ENCODE measurements at places on chromosomes 2 and 18.

- DNase-seq: no peak
These were observed 19.6 kb upstream of the SEH1L start for GRCh38 chr18:12928206-12928605.

DNA sequence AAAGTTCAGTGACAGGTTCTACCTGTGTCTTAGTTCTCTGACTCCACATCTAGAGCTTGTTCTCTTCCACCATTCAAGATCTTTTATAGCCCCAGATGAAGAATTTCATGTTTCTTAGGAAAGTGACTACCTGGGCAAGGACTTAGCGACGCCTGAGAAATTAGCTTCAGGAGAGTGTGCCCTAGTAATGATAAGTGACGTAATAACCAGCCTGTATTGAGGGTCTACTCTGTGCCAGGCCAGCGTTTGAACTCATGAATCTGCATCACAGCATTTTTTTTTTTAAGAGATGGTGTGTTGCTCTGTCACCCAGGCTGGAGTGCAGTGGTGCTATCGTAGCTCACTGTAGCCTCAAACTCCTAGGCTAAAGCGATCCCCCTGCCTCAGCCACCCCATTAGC lies 51.8 kb downstream of the TCF7L1 start:
- DNase-seq: no peak

DNA sequence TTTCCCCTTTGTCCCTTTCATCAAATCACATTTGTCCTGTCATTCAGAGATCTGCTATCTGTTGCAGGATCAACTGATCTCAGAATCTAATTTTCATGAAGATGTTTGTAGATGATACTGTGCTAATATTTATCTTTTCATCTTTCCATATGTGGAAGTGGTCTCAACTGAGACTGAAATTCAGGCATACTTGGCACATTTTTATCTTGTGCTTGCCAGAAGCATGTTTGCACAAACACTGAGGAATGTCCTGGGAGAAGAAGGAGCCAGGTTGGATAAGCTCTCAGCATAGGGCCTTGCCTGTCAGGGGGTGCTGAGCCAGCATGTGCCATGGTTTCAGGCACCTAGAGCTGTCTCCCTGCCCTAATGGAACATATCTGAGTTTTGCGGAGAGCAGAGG lies 24.5 kb upstream of the MMADHC start:
- DNase-seq: no peak

DNA sequence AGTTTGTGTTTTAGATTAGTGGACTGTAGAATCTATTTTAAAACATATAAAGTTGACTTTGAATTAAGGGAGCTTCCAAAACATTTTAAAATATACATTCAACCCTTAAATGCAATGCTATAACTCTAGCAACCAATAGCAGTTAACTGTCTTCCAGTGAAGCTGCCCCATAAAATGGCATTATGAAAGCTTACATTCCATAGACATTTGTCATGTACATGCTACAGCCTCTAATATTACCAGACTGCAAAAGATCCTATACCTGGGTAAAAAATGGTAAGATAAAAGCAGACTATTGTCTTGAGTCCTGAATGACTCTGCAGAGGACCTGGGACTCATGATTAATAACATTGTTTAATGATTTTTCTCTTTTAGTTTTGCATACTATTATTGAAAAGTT lies 489.4 kb downstream of the LRP1B start:
- no peak for DNase-seq

- DNase-seq: no peak
These were observed 165.4 kb upstream of the ALPP start for GRCh38 chr2:232213176-232213575.

DNA sequence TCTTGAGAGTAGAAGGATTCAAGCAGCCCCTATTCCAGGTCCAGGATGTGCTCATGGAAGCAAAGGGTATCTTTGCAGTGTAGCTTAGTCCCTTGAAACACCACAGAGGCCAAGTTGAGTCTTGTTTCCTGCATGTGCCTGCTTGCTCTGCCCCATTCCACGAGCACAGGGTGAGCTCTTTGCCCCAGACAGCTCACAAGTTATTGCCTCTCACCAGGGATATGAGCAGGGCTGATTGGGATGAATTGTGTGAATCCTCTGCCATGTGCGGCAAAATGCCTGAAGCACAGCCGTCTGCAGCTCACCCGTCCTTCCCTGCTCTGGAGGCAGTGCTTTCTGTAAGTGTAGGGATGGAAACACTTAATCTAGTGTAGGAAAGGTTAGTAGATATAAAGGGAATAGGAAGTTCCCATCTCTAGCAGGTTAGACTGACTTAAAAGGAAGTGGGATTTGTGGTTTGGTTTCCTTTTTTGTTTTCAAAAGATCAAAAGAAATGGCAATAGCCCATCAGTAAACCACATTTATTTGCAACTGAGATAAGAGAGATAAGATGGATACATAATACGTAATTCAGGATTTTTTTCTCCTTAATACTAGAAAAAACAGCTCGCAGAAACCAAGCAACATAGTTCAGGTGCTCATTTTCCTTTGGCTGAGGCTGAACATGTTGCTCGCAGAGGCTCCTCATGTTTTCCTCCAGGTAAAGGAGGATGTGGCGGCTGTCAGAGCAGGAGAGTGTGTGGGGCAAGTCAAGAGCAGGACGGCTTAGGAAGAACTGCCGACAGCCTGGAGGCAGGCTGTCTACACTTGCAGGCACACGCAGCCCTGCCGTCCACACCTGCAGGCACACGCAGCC lies 41.4 kb downstream of the TMEM182 start:
- no peak for DNase-seq

DNA sequence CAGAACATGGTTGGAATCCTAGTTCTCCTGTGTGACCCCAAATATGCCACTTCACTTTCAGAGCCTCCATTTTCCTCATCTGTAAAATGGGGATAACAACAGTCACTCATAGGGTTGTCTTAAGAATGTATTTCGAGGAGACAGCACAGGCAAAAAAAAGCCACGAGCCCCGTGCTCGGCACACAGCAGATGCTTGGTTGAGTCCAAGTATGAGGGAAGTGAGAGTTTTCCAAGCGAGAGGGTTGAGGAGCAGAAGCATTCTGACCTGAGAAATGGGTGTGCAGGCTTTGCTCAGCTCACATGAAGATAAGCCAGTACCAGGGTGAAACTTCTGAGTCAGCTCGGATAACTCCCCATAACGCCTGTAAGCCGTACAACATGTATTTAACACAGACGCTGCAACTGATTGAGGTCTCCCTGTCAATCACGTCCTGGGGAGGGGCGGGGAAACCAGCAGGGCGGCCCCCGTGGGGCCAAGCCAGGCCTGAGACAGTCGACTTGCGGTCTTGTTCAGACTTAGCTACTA lies 23.0 kb upstream of the ODC1 start:
- DNase-seq: no peak

DNA sequence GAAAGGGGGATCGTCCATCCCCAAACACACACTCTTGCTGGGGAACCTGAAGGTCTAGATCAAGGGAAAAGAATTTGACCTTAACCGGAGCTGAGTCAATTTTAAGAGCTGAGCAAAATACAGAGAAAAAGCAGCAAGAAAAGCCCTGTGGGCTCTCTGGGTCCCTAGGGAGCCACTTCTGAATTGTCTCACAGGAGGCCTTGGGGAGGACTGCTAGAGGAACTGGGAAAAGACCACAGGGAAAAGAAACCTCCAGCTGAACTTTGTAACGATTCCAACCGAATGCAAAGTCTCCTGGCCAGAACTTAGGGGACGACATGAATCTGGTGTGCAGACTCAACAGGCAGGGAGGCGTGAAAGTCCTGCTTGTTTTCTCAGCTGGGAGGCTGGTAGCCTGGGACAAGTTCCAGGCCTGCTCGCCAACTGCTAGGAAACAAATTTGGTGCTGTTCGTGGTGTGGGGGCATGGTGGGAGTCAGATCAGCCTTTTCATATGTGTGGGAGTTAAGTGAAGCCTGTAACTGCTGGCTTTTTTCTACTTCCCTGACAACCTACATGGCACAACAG lies 644.6 kb upstream of the CNTNAP5 start:
- no peak for DNase-seq

DNA sequence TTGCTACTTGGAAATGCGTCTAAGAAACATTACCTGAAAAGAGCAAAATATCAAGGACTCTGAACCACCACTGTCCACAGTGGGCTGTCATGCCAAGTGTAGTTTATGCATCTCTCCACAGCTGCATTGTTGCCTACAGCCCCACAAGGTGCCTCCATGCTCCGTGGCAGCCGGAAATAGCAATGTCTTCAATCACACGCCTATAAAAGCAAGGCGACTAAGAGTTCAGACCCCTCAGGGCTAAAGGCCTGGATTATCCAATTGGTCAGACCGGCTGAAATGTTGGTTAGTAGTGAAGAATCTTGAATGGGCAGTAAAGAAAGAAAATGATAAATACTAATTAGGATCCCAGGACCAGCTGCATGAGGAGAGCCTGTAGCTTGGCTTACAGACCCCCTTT lies 114.0 kb upstream of the SLC35G4 start:
- no peak for DNase-seq

DNA sequence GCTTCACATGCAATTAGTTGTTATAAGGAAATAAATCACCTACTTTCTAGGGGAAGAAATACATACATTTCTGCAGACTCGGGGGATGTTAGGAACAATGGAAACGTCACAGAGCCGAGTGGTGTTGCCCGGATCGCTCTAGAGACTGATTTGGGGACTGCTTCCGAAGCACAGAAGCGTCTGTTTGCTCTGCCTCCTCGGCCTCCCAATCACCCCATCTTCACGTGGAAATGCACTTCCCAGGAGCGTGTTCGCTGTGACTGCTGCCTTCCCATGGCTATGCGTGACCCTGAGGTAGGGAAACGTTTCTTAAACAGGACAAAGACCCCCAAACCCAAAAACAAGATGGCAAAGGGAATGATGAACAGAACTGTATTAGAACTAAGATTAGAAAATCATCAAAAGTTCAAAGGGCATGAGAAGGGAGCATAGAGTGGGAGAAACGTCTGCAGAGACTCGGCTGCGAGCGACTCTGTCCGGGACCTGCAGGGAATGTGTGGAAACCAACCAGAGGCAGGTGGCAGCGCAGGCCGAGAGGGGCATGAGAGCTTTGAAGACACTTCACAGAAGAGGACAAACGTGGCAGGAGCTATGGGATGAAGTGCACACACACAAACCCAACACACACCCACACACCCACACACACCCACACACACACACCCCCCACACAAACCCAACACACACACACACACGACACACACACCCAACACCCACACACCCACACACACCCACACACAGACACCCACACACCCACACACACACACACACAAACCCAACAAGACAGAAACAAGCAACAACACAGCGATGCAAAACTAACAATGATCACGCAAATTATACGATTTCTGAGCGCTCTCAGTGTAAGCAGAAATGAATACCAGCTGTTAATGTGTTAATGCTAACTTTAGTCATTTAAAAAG lies 41.3 kb downstream of the RTP5 start:
- no peak for DNase-seq

- no peak for DNase-seq
These were observed 89.5 kb downstream of the NCOA1 start for GRCh38 chr2:24580561-24580960.

DNA sequence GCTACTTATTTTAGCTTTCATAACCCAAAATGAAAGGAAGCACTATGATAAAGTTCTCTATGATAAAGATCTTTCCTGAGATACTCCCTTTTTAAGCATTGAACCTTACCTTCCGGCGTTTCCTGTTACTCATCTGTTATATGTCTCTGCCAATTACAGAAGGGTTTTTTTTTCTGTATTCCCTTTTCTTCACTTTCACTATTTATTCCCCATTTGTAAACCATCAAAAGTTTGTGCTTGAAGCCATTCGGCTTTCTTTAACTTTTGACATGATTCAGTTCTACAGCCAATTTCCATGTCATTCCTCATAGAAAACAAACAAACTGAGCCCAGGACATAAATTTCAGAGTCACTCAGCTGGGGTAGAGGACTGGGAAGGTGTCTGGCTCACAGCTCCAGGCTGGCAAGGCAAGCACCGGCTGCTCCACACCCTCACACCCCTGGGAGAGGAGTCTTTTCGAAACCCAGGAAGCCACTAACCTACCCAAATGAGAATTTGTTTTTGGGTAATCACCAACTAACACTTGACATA lies 429.4 kb upstream of the TRIB2 start:
- no peak for DNase-seq

- DNase-seq: no peak
These were observed 22.4 kb downstream of the TWIST2 start for GRCh38 chr2:238870261-238870660.

DNA sequence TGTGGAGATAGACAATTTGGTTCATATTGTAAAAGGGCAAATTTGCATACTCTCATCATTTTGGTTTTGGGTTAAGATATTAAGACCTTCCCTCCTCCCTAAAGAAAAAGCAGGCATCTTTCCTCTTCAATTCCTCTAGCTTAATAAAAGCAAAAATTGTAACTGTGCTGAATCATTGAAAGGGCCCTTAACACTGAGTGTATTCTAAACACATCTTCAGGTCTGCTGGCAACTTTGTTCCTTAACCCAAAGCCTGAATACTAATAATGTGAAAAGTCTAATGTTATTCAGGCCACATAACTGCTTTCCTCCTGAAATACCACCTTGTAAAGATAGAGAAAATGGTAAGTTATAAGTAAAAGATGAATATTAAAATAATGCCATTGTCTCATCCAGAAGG lies 1200.5 kb upstream of the FAM98A start:
- DNase-seq: no peak

DNA sequence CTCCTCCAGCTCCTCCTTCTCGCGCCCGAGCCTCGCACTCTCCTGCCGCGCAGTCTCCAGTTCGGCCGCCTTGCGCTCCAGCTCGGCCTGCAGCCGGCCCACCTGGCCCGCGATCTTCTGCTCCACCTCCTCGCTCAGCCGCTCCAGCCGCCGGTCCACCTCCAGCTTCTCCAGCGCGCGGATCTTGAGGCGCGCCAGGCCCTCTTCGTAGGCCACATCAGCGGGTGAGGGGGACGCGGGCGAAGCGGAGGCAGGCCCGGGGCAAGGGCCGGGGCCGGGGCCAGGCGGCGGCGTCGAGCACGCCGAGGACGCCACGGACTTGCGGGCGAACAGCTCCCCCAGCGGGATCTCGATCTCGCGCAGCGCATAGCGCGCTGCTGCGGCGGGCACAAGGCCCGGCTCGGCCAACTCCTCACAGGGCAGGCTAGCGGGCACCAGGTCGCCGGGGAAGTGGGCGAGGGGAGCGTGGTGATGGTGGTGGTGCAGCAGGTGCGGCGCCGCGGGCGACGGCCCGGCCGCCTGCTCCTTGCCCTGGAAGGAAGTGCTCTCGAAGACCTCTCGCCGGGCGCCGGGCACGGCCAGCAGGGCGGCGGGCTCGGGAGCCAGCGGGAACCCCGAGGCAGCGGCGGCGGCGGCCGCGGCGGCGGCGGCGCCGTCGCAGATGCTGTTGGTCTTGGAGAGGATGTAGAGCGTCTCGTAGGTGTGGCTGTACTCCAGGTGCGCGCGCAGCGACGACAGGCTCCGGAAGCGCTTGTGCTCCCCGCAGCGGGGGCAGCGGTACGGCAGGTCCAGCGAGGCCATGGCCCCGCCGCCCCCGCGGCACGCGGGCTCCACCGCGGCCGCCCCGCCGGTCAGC lies 15.2 kb downstream of the FBXO41 start:
- DNase-seq: no peak

- DNase-seq: no peak
These were observed 150.5 kb upstream of the L3MBTL4 start for GRCh38 chr18:6564950-6565814.

- no peak for DNase-seq
These were observed 42.4 kb downstream of the MRPS5 start for GRCh38 chr2:95079199-95079683.

- no peak for DNase-seq
These were observed 43.1 kb upstream of the LONRF2 start for GRCh38 chr2:100365434-100365833.

Measured in H54 (cell line).